ENCODE measurements at places on chromosomes 5 and 9.

GRCh38 chr5:9930156-9930555 lies 300.0 kb upstream of the TAS2R1 start:
- no peak for DNase-seq

- no peak for DNase-seq
These were observed 58.2 kb downstream of the DRD1 start for GRCh38 chr5:175385691-175386362.

DNA sequence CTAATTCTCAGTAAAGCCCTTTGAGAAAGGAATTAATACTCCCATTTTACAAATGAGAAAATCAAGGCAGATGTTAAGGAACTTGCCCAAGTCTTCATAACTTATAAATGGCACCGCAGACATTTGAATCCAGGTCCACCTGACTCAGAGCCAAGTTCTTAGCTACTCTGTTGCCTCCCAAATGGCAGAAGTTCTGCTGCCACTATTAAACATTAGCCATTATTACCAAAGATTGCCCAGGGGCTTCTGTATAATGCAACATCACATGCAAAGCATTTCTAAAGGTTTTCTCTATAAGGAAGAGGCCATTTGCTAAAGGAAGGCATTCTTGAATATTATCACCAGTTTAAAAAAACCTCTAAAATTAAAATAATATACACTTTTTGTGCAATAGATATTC lies 28.3 kb downstream of the TPD52L3 start:
- DNase-seq, result no peak

- DNase-seq, result no peak
These were observed 320.2 kb downstream of the NFIB start for GRCh38 chr9:13993632-13994185.

DNA sequence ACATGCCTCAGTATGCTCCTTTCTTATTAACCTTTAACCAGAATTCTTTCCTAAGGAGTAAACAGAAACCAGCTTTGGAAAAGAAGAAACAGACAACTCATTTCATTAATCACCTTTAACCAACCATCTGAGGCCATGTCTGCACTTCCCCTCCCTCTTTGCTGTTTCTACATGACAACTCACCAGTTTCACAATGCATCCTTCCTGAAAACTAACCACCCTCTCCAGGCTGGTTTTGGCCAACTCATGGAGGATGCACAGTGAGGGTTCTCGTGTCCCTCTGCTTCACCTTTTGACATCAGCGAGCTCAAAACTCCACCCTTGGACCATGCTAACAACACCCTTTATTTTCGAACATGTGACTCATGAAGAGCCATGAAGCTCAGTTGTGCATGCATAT lies 244.1 kb downstream of the ELAVL2 start:
- DNase-seq, result no peak

GRCh38 chr9:114860187-114860586 lies 54.3 kb upstream of the TNFSF15 start:
- no peak for DNase-seq

GRCh38 chr9:94153905-94154304 lies 69.6 kb downstream of the PTPDC1 start:
- no peak for DNase-seq

GRCh38 chr9:72354704-72355103 lies 10.3 kb downstream of the ZFAND5 start:
- DNase-seq, result no peak

GRCh38 chr5:133510634-133511262 lies 101.6 kb downstream of the FSTL4 start:
- DNase-seq, result no peak

DNA sequence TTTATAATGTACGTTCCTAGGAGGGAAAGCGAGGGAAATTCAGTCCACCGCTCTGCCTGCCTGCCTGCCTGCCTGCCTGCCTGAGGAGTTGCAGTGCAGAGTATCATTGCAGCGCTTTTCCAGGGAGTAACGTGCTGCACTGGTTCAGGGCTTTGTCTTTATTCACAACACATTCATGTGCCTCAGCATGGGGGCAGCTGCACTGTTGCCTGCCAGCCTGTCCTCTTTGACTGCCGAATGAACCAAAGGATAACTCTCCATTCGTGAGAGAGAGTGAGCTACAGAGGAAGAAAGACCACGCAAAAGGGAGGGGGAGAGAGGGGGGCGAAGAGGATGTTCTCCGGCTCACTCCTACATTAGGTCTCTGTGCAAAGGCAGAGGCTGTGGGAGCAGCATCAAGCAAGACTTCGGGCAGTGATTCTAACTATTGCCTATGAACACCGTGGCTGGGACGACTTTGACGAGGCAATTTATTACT lies 791.2 kb downstream of the MAT2B start:
- peak; percentile 20 for DNase-seq

GRCh38 chr5:472656-473550 lies 29.9 kb downstream of the EXOC3 start:
- peak; percentile 85 for DNase-seq

DNA sequence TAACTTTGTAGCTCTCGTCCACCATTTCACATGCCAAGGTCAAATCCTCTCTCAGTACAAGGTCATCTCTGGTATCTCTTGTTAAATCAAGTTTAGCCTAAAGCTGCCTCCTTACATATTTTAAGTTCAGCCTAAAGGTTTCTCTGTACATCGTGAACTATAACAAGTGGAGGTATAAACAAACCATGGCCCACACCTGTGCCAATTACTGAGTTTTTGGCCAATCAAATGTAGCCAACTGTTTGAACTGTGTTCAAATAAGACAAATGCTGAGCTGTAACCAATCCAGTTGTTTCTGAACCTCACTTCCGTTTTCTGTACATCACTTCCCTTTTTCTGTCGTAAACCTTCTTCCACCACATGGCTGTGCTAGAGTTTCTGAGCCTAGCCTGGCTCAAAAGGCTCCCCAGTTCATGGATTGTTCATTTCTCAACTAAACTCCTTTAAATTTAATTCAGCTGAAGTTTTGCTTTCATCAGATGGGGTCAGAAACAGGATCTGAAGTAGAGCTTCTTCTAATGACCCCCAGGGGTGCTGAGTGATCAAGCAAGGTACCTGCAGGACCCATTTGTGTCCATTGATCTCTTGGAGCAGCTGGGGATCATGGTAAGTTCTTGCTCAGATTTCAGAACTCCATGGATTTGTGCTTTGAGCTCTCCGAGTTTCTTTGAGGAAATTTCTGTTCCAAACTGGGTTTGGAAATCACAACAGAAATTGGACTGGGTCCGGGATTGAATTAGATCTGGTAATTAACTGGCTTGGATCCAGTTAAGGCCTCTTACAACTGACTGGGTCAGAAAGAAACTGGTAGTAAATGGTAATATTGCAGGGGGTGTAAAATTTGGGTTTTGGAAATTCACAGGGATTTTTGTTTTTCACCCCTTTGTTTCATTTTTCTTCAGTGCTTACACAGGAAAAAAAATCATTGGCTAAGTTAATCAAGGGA lies 11.0 kb upstream of the NANS start:
- no peak for DNase-seq

- no peak for DNase-seq
These were observed 36.6 kb upstream of the VCAN start for GRCh38 chr5:83434946-83435345.

- DNase-seq, result no peak
These were observed 35.7 kb downstream of the NACC2 start for GRCh38 chr9:136059321-136059791.

DNA sequence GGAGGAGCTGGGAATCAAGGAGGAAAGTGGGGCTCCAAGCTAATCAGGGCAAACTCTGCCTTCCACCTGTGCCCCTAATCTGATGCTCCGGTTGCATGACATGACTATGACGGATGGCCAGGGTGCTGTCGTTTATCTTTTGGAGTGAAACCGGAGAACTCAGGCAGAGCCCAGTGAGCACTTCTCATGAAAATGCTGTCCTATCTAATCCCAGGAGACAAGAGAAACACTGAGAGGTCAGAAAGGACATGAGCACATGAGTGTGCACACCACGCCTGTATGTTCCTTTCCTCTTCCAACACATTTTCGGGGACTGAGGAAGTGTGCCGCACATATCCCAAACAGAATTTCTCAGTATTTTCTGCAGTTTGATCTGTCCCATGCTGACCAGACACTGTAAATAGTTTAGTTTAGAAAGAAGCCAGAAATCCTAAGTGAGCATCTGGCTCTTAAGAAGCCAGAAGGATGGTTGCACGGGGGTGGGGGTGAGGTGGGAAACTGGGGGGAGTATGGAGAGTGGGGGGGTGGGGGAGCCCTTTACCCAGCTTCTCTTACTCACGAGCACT lies 217.1 kb downstream of the TSSK1B start:
- no peak for DNase-seq

GRCh38 chr9:16624744-16625117 lies 245.7 kb downstream of the BNC2 start:
- DNase-seq, result peak; percentile 37

DNA sequence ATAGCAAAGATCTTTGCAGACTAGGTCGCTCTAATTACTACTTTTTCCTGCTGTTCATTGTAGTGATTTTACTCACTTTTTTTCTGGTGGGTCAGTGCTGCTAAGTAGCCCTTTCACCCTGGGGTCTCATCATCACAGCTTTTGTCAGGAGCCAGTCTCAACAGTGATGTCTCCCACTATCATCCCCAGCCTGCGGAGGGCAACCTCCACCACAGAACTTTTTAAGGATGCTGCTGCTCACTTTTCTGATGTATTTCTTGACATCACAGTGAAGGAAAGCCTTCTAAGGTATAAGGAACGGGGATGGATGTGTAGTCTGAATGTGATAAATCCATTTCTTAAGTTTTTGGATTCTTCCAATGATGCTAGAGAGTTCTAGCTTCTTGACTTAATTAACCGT lies 242.5 kb upstream of the RIOK2 start:
- DNase-seq, result peak; percentile 39

GRCh38 chr5:41906151-41906550 lies 2.0 kb downstream of the RIMOC1 start:
- DNase-seq, result no peak

DNA sequence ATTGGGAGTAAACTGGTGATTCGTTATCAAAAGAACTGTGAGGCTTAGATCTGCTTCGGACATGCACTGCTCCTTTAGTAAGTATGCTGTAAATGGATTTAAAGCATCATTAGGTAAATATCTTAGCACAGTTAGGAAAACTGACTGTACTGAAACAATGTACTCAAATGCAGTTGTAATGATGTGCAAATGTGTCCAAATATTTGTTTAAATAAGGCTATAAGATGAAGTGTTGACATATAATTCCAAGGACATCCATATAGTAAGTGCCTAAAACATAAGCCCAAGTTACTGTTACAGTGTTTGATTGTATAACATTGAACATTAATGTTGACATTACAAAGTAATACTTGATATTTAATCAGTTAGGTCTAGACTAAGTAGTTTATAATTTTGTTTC lies 512.5 kb upstream of the CDH18 start:
- DNase-seq, result no peak

DNA sequence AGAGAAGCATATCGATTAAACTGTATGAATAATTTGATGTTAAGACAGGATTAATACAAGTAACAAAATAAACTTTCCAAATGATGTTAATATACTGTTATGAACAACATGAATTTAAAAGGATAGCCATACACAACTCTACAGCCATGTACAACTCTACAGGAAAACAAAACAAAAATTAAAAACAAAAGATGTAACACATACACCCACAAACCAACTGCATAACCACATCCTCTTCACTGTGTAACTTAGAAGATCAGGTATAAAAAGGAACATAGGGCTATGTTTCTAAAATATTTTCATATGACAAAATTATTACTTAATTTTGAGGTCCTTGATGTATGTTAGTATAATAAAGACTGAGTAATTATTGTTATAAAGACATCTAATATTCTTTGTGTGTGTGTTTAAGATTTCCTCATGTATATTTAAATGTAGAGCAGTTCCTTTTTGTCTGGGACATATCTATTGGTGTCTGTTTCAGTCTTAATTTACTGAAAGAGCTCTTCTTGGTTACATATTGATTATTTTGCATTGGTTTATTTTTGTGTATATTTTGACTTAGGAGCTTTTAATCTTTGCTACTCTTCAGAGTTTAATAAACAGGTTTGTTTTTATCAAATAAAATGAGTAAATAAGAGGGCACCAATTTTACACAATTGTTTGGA lies 966.8 kb upstream of the CTNND2 start:
- no peak for DNase-seq

DNA sequence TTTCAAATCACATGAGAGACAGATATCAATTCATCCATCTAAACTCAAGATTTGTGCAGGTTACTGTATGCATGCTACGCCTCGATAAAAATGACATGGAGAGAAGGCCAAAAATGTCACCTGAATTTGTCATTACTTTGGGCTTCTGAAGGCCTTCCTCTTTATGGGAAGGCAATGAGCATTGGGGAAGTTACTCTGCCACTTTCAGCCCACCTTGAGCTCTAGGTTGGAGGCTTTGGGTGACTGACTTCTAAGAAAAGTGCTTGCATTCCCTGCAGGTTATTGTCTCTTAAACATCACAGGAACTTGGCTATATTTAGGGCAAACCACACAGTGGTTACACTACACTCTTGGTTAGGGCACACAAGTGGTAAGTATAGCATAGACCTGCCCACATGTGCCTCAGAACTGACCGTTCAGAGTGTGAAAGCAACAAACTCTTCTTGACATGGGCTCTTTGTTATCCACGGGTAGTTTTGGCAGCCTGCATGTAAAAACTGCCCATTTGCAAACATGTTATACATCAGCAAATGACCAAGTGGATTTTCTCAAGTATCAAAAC lies 169.5 kb downstream of the ZNF608 start:
- no peak for DNase-seq

DNA sequence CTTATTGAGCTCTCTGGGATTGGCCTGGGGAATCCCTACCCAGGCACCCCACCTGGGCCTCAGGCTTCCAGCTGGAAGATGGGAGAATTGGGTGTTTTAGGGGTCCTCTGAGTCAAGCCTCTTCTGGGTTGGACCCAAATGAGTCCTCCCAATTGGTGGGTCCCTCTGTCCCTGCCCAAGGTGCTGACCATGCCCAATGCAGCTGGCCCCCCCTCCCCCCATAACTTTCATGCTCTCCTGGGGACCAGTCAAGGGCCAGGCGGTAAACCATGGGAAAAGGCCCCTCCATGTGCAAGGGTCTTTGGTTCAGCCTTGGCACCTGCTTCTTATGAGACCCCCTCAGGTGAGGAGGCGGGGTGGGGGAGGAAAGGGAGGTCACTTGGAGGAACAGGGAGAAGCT lies 3.4 kb upstream of the PSD2 start:
- no peak for DNase-seq

DNA sequence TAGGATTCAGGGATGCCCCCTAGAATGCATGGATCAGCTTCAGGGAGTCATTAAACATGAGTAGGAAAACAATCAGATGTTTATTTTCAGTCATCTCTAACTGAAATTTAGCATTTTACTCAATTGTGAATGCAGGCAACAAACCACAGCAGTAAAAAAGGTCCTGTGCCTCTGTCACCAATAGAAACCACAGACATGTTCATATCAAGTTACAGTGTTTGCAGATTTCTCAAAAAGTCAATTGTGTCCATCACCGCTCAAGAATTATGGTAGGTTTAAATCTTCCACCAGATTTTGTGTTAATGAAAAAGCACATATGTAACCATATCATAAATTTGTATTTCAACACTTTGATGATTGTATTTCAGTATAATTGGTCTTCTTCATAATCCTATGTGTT lies 68.4 kb upstream of the SLC1A1 start:
- no peak for DNase-seq

DNA sequence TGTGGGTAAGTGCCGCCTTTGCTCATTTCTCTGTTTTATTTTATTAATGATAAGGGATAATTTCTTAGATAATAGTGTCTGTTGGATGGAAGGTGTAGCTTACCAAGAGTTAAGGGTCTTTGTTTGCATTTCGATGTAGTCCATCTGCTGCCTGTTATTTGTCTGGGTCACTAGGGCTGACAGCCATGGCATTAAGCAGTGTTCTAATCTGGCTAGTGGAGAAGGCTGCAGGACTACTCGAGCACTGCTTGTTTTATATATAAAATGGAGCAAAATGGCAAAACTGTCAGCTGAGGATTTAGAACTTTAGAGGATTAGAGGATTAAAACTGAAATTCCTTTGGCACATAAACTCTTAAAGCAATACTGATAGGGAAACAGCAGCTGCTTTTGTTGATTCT lies 67.5 kb downstream of the C7 start:
- DNase-seq, result no peak
